ENCODE measurements at places on chromosomes 2 and 18.

GRCh38 chr18:27778441-27778840 is 398.5 kb downstream of the CDH2 start:
- DNase-seq = no peak

- DNase-seq = no peak
Observed at GRCh38 chr18:22346953-22347605, 70.6 kb downstream of the CTAGE1 start.

DNA sequence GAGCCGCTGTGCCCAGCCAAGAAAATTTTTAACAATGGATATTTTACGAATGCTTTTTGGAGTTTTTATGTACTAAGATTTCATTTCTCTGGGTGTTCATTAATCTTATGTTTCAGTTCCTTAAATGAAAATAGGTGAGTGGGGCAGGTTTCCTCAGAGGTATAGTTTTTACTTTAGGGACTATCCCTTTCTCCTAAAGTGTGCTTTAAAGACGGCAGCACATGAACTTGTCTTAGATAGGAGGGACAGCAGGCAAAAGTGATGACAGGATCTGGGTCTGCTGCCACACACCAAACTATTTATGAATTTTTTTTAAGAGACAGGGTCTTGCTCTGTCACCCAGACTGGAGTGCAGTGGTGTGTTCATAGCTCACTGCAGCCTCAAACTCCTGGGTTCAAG is 8.0 kb upstream of the REL start:
- no peak for DNase-seq

GRCh38 chr2:179562330-179562885 is 297.8 kb upstream of the SESTD1 start:
- no peak for DNase-seq

DNA sequence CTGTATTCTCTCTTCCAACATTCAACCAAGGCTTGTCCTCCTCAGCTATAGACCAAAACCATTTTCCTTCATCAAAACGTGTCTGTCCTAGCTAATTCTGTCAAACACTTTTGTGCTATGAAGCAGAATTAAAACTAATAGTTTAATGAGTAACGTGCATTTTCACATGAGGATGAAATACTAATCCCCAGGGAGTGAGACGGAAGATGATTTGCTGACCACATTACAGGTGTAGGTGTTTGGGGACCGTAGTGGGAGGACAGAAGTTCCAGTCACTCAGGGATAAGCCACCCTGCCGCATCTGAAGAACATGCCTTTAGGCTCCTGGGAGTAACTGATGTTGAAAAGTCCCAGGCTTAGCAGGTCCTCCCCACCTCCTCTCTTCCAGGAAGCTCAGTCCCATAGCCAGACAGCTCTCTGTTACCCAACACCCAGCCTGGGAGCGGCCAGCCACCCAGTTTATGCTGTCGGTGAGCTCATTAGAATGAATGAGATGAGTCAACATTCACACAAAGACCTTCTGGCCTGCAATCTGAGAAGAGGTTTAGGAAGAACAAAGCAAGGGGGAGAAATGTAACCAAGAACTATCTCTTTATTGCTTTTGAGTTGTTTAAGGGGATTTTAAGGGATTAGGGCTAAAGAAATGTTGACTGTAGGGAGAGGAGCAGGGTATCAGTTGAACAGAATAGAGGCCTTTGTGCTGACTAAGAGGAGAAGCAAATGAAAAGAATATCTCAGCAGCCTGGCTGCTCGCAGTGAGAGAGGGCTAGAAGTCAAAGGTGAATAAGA is 122.5 kb downstream of the FOXI3 start:
- no peak for DNase-seq

- DNase-seq = no peak
Observed at GRCh38 chr18:12858991-12859390, 25.0 kb downstream of the PTPN2 start.

DNA sequence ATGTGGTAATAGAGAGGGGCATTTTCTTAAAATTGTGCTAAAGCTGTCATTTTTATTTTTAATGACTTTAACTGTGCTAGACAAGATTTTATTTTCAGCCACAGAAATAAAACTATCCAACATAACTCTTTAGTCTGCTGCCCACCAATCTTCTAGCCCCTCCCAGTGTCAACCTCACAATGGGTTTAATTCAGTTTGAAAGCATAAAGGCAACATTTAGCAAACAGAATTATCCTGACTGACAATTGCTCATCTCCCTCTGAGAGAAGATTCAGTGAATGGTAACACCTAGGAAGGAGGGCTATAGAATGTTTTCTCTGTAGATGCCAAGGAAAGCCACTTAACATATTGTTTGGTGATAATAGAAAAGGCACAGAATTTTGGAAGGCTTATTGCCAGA is 5.2 kb downstream of the ERMN start:
- no peak for DNase-seq

DNA sequence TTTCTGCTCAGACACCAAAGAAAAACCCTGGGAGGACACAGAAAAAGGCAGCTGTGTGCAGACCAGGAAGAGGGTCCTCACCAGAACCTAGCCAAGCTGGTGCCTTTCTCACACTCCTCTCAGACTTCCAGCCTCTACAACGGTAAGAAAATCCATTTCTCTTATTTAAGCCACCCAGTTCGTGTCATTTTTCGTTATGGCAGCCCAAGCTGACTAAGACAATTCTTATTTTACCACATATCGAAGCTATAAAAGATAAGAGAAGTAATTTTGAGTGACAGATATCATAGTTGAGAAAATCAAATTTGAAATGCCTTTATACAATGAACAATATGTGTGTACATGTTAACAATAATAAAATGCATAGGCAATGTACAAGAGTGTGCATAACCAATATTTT is 219.5 kb downstream of the CBLN2 start:
- DNase-seq = no peak

GRCh38 chr2:25905126-25905525 is 26.8 kb upstream of the ASXL2 start:
- no peak for DNase-seq

DNA sequence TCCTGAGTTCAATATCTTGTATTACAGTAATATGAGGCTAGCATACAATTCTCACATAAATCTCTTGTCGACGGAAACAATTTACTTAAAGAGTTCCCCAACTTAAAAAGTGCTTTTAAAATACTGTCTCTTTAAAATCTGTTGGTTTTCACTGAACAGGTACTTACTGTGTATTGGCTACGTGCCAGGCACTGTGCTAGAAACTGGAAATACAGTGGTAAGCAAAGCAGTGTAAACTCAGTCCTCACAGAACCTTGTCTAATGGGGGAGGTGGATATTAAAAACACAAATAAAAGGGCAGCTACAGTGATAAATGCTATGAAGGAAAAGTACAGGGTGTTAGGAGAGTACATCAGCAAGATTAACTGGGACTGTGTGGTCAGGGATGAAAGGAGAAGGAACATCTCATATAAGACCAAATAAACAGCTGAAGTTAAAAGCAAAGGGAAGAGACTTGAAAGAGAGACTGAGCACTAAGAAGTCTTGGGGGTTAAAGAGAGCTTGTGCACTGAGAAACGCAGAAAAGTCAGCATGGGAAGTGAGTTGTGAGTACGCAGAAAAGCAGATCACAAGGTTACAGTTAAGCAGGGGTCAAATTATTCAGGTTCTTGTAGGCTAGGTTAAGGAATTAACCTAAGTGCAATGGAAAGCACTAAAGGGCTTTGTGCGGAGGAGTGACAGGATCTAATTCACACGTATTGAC is 52.5 kb downstream of the USP40 start:
- DNase-seq = no peak

DNA sequence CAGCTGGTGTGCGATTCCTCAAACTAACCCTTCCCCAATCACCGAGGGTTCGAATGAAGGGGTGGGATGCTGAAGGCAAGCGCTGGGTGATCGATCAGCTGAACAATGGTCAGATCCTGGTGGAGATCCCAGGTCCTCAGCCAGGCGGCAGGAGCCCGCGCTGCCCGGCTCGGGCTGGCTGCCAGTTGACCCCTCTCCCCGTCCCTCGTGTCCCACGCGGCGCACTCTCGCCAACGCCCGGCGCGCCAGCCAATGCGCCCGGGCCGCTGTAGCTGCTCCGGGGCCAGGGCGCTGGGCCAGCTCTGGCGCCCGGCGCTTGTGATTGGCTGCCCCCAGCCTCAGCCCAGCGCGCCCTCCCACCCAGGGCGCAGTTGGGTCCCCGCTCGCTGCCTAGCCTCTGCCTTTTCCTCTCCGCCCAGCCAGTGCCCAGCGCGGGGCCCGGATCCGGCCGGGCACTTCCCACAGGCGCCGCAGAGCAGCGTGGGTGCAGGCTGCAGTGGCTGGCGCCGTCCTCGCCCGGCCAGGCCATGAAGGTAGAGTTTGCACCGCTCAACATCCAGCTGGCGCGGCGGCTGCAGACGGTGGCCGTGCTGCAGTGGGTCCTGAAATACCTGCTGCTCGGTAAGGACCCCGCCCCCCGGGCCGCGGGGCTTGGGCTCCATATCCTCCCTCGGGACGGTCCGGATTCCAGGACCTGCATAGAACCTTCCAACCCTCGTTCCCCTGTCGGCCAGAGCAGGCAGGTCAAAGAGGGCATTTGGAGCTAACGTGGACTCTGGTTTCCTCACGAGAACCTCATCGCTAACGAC is at the start of gene MOGAT1:
TSS of gene MOGAT1 (plus strand) at position 400 of the 809 bp plus-strand sequence. CDS start at position 528, 128 bp downstream.
- peak; percentile 5 for DNase-seq

DNA sequence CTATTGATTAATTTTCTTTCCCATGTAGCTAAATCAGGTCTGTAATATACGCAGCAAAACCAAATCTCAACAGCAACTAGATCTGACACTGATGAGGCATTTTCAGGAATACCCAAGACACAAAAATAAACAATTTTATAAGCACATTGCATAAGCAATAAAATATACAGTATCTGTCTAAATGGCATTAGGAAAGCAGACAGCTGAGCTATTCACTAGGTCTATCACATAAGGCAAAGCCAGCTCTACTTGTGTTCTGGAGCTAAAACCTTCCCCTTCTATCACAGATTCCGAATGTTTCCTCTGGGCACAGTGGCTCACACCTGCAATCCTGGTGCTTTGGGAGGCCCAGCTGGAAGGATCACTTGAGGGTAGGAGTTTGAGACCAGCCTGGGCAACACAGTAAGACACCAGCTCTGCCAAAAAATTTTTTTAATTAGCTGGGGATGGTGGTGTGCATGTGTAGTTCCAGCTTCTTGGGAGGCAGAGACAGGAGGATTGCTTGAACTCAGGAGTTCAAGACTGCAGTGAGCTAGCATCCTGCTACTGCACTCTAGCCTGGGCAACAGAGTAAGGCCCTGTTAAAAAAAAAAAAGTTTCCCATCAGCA is 21.1 kb downstream of the PTPN2 start:
- no peak for DNase-seq

DNA sequence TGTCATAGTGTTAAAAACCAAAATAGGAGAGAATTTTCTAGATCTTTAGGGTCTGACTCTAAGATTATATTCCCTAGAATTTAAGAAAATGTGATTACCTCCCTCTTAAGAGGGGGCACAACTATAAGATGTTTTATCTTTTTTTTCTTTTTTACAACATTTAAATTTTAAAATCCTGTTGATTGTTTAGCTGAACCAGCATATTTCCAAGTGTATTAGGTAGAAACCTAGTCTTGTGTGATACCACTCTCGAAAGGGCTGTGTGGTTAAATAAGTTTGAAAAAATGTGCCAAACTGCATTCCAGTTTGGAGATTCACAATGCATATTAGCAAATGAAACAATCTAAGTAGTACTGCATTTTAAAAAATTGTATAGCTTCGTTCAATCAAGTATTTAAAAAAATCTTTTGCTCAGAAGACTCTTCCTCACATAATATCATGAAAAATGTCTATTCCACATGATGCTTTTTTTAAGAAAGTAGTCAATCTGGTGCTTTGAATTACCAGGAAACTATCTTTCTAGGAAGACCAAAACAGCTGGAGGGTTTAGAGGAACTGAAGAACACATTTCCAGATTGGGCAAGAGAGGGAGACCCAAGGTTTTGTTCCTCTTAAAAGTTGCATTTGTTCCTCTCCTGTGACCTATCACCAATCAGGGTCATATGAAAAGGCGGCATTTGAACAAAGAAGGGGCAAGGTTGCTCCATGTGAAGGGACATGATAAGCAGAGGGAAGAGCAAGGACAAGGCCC is 98.8 kb downstream of the DPP4 start:
- DNase-seq = no peak

- DNase-seq = no peak
Observed at GRCh38 chr2:171316755-171317337, 116.9 kb downstream of the METTL8 start.

DNA sequence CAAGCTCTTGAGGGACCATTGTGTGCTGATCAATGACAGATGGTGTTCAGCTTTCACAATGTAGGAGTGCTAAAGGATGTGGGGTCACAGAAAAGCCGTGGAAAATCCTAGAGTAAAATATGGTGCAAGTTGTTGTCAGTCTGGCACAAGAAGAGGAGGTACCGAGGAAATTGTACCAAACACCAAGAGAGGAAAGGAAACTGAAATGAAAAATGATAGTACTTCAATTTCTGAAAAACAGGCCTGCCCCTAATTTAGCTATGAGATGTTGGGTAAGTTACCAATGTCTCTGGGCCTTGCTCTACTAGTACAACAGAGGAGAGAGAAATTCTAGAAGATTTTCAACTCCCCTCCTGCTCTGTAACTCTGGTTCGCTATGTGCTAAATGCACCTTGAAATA is 78.8 kb upstream of the PELI1 start:
- no peak for DNase-seq

GRCh38 chr2:9278439-9278838 is 71.8 kb downstream of the ASAP2 start:
- DNase-seq = no peak

DNA sequence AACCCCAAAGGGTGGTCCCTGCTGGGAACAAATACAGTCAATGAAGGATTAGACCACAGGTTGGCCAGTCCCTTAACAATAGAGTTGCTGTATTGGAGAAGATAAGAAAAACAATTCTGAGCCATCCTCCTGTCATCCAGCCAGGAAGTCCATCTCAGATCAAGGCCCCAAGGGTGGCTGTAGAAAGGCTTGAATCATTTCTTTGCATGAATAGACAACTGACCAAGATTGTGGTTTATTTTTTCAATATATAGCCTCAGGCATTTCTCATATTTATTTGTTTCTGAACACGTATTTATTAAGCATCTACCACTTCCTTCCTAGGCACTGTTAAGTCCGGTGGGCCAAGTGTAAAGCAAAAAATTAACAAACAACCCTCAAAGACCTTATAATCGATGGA is 274.4 kb upstream of the SLC14A2 start:
- no peak for DNase-seq

GRCh38 chr2:176755537-176756135 is 457.0 kb upstream of the HNRNPA3 start:
- no peak for DNase-seq

DNA sequence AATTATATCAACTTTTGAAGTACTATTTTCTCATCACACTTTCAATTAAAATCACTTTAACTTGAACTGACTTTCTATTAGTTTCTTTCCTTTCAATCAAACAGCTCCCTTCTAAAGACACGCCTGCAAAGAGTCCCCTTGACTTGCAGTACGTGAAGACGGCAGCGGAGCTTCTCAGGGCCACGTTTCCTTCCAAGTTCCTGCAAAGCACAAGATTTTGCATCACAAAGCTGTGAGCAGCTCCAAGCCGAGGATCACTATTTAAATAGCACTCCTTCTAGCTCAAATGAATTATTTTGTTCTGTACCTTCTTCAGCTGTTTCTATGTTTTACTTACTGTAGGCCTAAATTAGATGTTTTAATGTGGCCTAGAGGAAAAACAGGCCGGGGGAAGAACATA is 30.8 kb downstream of the SH3YL1 start:
- no peak for DNase-seq

GRCh38 chr2:23871206-23871605 is 55.7 kb downstream of the ATAD2B start:
- DNase-seq = no peak
